ENCODE measurements at places on chromosomes 1 and 21.

- peak; percentile 92 for DNase-seq
Measured at GRCh38 chr21:39014747-39015146, 168.5 kb downstream of the PSMG1 start.

- no peak for DNase-seq
Measured at GRCh38 chr1:9992910-9993309, 4.1 kb upstream of the RBP7 start.

DNA sequence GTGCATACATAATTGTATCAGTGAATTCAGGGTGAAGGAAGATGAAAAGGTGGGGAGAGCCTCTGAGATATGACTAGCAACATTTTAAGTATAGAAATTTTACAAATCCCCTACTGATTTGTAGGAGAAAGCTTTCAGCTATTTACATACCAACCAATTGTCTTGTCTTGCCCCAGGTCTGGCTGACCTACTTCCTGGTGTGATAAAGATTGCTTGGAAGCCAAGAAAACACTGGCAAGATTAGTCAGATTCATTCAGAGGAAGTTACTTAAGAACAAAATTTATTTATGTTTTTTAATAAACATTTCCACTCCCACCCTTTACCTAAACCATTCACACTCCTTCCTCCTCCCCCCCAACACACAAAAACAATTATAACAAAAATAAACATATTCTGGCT, 17.5 kb downstream of the PTGS2 start:
- DNase-seq, result peak; percentile 40

- peak; percentile 74 for DNase-seq
Measured at GRCh38 chr1:248858096-248858890, 592 bp downstream of the ZNF692 start.

- peak; percentile 81 for DNase-seq
Measured at GRCh38 chr1:32404946-32405345, 10.7 kb upstream of the BSDC1 start.

- DNase-seq, result no peak
Measured at GRCh38 chr1:202588503-202589189, 121.6 kb downstream of the SYT2 start.

DNA sequence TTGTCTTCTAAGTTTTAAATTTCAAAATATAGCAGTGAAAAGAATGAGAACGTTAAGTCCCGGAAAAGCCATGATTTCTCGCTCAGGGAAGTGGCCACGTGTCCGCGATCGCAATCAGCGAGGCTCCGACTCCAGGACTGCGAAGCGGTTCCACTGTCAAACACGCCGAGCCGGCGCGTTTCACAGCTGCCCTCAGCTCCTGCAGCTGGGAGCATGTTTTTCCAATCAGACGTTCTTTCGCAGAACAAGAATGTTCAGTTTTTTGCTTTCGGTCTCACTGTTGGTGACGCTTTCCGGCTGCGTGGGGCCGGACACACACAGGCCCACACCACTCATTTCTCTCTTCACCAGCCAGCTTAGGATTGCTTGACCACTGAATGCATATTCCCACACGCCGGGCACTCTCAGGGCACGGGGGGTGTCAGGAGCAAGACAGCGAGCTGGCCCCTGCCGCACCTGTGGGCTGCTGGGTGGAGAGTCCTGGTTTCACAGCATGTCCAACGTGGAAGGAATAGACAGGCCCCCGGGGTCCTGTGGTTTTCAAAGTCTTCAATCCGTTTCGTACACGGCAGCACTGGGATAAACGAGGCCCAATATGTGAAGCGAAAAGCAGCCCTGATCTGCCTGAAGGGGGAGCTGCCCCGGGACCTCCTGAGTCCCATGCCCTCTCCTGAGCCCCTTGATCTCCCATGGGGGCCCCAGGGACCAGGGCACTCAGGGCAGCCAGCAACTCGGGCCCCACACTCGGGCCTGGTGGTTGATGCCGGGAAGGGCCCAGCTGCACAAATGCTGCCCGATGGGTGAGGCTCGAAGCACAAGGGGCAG, 47.3 kb upstream of the COL18A1 start:
- DNase-seq, result peak; percentile 55

GRCh38 chr1:105608713-105609112, 1447.8 kb upstream of the PRMT6 start:
- DNase-seq, result peak; percentile 2

DNA sequence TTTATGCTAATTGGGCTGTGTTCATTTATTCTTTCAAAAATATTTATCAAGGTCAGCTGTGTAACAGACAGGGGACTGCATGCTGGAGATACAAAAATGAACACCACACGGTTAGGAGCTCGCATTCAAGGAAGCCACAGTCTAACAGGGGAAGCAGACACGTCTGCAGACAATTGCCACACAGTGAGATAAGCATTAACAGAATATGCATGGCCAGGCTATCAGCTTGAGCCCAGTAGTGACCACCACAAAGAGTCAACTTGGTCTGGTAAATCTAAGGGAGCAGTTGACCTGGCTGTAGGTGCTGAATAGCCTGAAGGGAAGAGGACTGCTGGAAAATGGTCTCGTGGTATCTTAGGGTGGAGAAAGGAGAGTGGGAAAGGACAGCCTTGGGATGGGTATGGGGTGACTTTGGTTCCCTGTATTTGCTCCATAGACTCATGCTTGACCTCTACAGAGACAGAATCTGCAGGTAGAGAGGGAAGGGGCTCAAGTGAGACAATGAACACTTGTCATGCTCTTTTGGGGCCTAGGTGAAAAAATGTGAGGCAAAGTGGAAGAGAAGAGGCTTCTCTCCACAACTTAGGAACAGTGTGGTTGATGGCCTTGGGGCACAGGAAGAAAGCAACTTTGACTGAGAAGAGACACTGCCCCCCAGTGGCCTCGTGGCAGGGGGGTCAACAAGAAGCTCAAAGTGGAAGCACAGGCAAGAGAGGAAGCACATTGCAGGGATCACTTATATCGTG, 7.6 kb upstream of the NPL start:
- peak; percentile 67 for DNase-seq

GRCh38 chr1:32623775-32624174, 26.6 kb downstream of the ZBTB8OS start:
- DNase-seq, result no peak

- no peak for DNase-seq
Measured at GRCh38 chr1:193539731-193540459, 353.5 kb upstream of the B3GALT2 start.

- DNase-seq, result peak; percentile 38
Measured at GRCh38 chr1:197787056-197787455, 11.8 kb upstream of the DENND1B start.

DNA sequence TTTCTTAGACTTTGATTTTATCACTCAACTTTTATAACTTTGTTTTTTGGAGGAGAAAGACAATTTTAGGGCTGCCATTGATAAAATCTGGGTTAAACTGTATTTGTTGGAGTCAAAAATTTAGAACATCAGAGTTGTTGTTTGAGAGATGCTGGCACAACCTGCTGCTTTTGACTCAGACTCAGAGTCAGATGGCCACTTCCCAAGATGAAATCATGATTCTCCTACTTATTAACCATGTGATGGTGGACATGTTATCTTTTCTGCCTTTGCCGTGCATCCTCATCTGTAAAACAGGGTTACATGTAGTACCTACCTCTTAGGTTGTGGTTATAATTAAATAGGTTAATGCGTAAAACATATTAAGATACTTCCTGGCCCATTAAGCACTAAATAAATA, 71.2 kb downstream of the PLA2G4A start:
- no peak for DNase-seq

DNA sequence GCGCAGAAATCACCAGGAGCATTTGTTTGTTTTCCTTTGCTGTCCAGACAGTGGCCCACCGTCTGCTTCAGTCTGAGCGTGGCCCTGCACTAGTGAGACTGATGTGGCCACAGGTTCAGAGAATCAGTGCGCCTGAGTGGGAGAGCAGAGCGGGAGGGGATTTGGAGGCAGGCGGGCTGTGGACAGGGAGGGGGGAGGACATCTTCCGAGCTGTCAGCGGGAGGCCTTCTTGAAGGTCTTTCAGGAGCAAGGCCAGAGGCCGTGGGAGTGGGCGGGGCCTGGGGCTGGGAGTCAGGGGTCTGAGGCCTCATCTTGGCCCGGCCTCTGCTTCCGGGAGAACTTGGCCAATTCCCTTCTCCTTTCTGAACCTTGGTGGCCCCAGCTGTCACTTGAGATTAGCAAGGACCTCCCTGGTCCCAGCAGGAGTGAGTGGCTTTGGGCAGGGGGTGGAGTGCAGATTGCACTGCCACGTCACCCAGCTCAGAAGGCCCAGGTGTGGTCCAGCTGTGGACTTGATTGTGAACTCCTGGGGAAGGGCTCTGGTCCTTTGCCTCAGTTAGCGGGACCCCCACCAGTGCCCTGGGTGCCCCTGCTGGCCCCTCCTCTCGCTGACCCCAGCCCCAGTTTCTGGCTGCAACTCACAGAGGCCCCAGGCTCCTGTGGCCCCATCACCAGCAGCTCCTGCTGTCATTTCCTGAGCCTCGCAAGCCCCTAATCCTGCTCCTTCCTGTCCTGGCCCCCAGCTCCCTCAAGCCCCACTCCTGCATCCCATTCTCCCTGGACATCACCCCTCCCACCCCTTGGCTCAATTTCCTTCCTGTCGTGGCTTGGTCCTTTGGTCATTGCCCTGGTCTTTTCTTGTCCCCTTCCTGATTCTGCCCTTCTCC, 8.4 kb downstream of the TNFRSF1B start:
- no peak for DNase-seq

DNA sequence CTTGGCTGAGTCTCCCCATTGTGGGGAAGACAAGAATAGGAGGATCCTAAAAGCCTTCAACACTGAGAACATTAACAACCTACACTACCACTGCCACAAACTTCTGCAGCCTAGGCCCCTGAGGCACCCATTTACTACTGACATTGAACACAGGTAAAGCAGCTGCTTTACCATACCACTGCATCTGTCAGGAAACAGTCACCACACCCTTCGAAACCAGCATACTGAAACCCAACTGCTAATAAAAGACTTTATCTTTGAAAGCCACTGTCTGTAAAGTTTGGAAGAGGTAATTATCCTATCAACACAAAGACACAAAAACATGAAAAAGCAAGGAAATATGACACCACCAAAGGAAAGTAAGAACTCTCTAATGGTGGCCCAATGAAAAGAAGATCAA, 7.4 kb downstream of the IFNAR1 start:
- no peak for DNase-seq

GRCh38 chr1:24386931-24387330, 26.7 kb downstream of the STPG1 start:
- no peak for DNase-seq

GRCh38 chr1:225626698-225627097, 26.2 kb downstream of the ENAH start:
- DNase-seq, result peak; percentile 33

DNA sequence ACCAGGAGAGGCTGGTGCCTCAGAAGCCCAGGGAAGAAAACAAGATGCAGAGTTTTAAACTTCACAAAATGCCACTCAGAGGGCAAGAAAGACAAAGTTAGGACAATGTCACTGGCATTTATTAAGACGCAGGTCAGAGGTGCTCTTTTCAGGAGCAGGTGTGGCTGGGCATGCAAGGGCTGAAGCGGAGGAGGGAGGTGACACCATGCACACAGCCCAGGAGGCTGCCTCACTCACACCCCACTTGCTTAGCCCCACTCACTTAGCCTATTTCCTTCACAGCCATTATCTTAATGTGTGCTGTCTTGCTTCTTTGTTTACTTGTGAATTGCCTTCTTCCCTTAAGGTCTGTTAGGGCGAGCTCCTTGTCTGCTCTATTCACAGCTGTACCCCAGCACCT, 17.2 kb downstream of the HIVEP3 start:
- DNase-seq, result no peak

GRCh38 chr1:117635805-117636204, 30.0 kb downstream of the TENT5C start:
- DNase-seq, result no peak

DNA sequence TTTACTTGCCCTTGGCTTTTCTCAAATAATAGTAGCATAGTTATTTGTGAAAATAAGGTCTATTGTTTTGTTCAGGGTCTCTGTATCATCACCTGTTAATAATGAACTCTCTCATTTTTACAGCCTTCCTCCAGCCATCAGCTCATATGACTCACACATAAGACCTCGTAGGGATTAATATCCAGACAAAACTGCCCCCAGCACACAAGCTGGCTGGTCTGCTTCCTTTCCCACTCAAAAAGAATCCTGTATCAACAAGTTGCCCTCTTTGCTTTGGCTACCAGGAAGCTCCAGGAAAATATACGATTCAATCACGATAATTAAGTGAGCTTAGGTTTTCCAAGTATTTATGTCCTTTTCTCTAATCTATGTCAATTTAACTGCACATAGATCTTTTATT, 119.2 kb downstream of the DMRTB1 start:
- DNase-seq, result no peak

- no peak for DNase-seq
Measured at GRCh38 chr1:167911413-167911812, 2.5 kb downstream of the ADCY10 start.

- DNase-seq, result no peak
Measured at GRCh38 chr1:48715921-48716320, 60.8 kb downstream of the BEND5 start.

DNA sequence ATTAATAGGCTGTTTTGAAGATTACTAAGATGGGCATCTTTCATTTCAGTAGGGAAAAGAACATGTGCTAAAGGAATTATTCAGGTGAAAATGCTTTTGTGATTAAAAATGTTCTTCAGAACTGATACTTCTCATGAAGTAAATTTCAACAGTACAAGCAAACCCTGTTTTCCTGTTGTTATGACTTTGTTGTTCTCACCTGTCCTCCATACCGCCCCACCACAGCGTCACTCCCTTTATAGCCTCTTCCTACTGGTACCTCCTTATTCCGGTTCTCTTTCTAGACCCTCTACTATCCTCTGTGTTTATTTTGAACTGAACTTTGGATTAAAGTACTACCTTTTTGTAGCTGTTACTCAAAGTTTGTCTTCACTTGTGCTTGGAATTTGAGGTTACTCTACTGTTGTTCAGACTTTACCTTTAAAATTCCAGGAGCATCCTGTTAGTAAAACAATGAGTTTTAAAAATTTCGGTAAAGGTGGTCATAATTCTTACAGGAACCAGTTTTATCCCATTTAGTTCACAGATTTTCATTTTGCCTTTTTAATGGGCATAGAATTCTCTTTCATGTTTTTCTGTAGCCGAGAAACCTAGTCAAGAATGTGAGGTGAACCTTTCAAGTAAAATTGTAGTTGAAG, 10.9 kb downstream of the CNST start:
- DNase-seq, result no peak

GRCh38 chr1:220879509-220880361, 492 bp downstream of the HLX start:
- peak; percentile 44 for DNase-seq

DNA sequence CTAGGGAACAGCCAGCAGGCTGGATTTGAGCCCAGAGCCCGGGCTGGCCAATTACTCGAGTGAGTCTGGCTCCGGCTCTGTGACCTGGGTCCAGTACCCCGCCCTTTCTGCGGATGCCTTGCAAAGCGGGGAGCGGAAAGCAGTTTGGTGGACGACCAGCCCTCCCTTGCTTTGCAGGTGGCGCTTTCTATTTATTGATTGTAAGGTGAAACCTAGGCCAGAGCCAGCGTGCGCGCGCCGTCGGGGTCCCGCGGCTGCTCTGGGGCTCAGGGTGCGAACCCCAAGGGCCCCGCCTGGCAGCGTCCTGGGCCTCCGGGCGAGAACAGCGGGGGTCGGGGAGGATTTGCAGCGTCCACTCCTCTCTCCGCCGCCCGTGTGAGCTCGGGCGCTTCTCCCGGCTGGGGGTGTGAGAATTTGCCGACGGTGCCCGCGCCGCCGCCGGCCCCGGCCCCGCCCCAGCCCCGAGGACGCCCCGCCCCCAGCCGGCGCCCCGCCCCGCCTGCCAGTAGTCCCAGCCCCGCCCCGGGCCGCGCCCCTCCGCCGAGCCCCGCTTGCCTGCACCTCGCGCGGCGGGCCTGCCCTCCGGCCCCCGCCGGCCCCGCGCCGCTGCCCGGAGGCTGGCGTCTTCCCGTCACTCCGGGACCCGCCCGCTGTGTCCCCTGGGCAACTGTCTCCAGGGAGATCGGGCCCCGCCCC, 37.6 kb downstream of the PIK3CD start:
- DNase-seq, result peak; percentile 69
